ENCODE measurements at places on chromosomes 1 and 21.
A peak's percentile ranks its signal among the peaks of the same experiment; 100 is the strongest.

- ATAC-seq = no peak
These were observed 361.5 kb downstream of the RRAGC start for GRCh38 chr1:38497921-38498656.

GRCh38 chr1:70727886-70728489 is 316.9 kb downstream of the CTH start:
- ATAC-seq = no peak

DNA sequence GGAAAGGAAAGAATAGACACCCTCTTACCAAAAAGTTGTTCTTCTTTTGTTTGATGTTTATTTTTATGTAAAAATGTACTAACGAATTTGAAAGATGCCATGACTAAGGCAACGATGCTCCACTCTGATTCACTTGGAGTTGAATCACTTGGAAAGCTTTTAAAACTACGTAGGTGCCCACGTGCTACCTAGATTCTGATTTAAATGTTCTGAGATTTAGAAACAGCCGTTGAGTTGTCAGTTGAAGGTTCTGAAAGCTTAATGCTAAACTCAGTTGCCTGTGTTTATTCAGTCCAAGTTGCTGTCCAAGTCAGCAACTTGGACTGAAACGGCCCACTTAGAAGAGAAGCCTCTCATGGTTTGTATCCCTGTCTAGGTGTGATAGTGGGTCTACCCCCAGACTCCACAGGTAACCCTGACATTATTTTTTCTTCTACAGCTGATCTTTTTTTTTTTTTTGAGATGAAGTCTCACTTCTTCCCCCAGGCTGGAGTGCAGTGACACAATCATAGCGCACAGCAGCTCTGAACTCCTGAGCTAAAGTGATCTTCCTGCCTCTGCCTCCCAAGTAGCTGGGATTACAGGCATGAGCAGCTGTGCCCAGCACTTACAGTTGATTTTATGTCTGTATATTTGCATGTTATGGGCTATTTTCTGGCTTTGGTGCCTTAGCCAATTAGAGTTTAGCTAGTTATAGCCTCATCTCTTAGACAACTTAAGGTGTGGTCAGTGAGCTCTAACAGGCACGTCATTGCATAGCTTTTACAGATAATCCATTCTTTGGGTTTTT is 1.4 kb upstream of the VAMP4 start:
- peak; percentile 57 for ATAC-seq

DNA sequence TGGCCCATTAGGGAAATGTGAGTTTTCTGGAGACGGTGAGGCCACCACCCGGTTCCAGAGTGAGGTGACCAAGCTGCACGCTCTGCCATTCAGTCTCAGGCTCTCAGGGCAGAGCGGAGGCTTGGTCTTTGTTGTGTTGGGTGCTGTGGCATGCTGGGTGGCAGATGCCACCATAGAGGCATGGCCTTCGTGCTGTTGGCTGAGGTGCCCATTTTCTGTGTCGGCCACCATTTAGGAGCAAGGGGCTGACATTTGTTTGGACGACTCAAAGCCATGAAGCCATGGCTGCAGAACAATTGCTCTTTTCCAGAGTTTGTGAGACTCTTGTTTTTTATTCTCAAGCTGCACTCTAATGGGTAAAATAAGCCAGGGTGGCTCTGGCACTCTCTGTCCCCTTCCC is 36.8 kb upstream of the PWP2 start:
- ATAC-seq = no peak

GRCh38 chr1:65688848-65689247 is 103.8 kb upstream of the PDE4B start:
- ATAC-seq = no peak

DNA sequence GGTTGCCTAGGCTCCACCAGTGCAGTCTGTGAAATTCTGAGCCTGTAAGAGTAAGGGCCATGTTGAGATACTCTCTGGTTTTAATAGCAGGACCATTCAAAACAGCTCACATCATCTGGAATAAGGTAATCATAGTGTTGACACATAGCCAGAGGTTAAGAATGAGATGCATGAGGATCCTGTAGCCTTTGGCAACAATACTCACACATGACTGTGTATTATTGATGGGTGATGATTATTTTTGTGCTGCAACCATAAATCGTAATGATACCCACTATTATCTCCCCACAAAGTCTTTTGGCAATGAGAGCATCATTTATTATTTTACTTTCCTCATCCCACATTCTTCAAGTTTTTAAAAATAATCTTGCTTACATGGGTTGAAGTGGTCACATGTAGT is 35.5 kb downstream of the KCNK2 start:
- ATAC-seq = no peak
